ENCODE measurements at places on chromosomes 11 and 22. TPM values are rescaled to one million over a fixed set of nuclear protein-coding genes. Genes with fewer than 3 reads are reported as not detected.

The CTSW gene
- not detected for total RNA-seq

The HORMAD2 gene
- not detected for total RNA-seq

DNA sequence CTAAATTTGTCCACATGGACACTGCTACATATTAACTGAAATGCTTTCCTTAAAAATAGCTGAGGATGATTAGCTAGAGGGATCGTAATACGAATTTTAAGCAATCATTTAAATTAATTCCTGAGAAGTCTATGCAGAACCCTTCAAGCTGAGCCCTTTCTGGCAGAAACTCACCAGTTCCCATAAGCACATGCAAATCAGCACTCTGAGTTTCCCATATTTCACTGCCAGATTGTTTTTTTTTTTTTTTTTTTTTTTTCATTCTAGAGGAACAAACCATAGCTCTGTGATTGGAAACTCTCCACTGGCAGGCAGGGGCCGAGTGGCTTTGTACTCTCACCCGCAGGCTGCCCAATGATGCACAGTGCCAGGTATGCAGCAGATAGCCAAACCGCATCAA, 145.6 kb downstream of the EFCAB6 start:
- DNase-seq = no peak

- DNase-seq = no peak
These were observed 1.3 kb upstream of the KMT5B start for GRCh38 chr11:68214173-68215086.

- DNase-seq = peak; percentile 24
These were observed 118.7 kb upstream of the E2F8 start for GRCh38 chr11:19359221-19360000.

DNA sequence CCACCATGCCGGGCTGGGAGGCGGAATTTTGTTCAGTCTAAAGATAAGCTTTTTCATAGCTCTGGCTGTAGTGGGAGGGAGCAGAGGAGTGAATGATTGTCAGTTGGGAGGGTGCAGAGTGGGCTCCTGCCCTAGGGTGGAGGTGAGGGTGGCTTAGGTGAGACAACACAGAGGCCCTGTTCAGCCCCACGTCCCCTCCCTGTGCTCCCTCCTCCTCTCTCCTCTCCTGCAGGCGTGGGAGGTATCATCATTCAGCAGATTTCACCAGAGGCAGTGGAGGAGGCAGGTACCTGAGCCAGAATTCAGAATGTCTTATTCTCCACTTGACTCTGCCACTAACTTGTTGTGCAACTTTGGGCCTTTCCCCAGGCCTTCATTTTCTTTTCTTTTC, 1.7 kb upstream of the THRSP start:
- no peak for DNase-seq

GRCh38 chr11:128146926-128147605, 440.3 kb downstream of the ETS1 start:
- no peak for DNase-seq
